ENCODE measurements at places on chromosomes 5 and 9.
A peak's percentile ranks its signal among the peaks of the same experiment; 100 is the strongest.

- DNase-seq = no peak
Measured at GRCh38 chr5:86337667-86338460, 279.9 kb upstream of the COX7C start.

DNA sequence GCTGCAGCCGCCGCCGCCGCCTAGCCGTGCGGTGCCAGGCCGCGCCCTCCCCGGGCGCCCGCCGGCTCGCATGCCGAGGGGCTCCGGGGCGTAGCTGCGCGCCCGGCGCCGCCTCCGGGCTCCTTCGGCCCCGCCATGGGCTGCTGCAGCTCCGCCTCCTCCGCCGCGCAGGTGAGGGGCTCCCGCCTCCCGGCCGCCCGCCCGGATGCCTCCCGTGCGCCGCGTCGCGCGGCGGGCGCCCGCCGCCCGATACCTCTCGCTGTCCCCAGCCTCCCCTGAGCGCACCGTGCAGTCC is 230 bp downstream of the SLC44A1 start:
- DNase-seq = no peak

- no peak for DNase-seq
Measured at GRCh38 chr5:153617190-153617589, 126.7 kb downstream of the GRIA1 start.

- DNase-seq = peak; percentile 46
Measured at GRCh38 chr5:43036856-43037635, 3.1 kb downstream of the ANXA2R start.

GRCh38 chr5:138905541-138905940 is 30.4 kb upstream of the LRRTM2 start:
- no peak for DNase-seq
